AG08396 (cell line): ENCODE measurements at places on chromosomes 11 and 22.

- DNase-seq, result peak; percentile 59
Measured at GRCh38 chr11:86291466-86292262, 10.4 kb upstream of the HIKESHI start.

DNA sequence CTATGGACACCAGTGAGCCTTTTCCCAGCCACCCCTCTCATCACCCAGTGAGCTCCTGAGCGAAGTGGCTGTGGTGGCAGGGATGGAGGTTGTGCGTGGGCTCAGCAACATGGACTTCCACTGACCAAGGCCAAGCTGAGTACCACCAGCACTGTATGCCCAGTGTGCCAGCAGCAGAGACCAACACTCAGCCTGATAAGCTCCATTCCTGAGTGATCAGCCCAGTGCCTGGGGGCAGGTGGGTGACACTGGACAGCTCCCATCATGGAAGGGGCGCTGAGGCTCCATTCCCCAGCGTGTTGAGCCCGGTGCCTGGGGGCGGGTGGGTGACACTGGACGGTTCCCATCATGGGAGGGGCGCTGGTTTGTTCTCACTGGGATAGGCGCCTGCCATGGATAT lies 17.6 kb upstream of the CD81 start:
- DNase-seq, result no peak

DNA sequence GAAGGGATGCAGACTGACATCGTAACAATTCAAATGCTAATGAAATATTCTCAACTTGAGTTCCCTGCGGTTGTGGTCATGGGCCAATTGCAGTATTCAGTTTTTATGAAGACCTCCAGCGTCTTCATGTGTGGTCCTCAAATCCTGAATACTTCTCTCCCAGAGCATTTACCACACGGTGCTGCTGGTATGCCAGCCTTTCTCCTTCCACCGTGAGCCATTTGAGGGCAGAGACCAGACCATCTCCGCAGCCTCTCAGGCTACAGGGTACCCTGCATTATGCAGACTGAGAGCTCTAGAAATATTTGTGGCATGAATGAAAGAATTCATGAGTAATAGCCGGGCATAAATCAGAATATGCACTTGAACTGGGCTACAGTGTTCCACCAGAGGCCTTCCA lies 289.7 kb downstream of the ST3GAL4 start:
- no peak for DNase-seq

DNA sequence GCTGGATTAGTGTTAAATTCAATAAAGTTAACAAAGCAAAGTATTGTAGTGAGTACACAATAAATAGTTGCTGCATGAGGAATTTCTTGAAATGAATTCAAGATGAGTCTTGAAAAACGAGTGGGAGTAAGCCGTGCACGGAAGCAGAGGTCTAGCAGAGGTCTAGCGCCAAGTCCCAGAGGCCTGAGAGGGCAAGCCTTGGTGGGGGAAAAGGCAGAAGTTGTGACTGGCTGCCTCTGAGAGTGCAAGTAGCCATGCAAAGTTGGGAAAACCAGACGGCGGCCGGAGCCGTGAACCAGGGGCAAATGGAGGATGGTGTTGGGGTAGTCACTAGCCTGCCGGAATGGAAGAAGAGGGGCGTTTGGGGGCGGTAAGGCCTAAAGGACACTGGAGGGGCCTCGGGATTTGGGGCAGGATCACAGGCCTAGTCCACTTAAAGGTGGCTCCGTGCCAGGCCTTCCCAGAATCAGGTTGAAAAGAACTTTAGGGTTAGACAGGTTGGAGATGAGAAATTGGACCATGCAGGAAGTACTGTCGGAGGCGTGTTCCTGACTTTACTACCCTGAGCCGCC lies 379 bp upstream of the SLC3A2 start:
- peak; percentile 80 for DNase-seq

GRCh38 chr22:37213218-37213855 lies 1.1 kb upstream of the SSTR3 start:
- no peak for DNase-seq

- no peak for DNase-seq
Measured at GRCh38 chr22:24392218-24392931, 35.0 kb upstream of the ADORA2A start.

DNA sequence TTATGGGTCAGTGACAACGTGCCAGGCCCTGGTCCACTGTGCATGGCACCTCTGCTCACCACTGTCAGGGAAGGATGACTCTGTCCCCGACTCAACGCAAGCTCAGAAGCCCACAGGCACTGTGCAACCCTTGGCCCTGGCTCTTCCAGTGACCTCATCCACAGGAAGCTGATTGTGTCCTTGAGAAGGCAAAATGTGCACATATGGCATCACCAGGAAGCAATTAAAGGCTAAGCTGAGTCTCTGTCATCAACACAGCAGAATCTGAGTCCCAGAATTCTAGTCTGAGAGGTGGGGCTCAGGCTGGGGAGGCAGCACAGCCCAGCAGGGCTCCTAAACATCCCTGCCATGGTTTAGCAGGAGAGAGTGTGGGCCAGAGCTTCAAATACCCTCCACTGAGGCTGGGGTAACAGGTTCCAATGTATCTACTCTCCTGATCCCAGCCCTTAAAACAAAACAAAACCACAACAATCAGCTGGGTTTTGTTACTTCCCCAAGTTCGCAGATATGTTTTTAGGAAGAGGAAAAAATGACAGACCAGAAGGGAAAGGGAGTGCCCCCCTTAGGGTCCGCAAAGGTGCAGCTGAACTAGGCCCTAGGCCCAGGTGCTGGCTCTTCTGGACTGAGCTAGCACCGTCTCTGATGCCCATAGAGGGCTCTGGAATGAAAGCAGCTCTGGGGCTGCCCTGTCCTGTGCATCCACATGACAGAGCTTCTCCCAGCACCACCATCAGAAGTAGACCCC lies 33.5 kb upstream of the GNAZ start:
- DNase-seq, result peak; percentile 14

DNA sequence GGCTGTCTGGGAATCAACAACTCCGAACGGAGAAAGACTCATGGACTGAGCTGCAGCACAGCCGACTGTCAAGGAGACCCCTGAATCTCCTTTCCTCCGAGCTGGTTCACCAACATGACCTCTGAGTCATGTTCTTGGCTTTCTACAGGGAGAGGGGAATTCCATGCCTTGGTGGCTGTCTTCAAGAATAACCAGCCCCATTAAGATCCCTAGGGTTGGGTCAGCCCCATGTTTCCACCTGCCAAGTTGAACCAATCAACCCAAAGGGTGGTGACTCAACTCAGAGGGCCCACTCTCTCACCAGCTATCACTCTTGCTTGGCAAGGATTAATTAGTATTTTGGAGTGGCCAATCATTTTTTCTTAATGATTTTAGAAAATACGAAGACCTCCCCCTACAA lies 28.3 kb upstream of the IGSF22 start:
- DNase-seq, result no peak

DNA sequence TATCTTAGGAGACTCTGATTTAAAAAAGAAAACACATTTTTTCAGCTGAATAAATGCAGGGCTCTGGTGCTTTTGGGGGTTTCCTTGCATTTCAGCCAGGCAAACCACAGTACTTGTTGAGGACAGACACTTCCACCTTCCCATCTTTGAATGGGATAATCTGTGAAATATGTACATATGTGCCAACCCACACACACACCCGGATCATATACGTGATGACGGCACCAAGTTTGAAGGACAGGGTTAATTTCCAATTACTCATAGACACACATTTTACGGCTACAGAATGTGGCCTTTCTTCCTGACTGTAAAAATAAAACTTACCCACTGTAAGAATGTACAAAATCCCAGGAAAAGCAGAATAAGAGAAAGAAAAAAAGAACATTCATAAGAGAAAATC lies 104.4 kb downstream of the MPPED2 start:
- DNase-seq, result no peak

GRCh38 chr11:117052196-117053149 lies 45.8 kb downstream of the SIK3 start:
- no peak for DNase-seq

GRCh38 chr11:65386307-65387140 lies at the start of gene FRMD8:
FRMD8 (plus strand) TSS chr11:65386637; CDS start chr11:65387037, 400 bp downstream.
- peak; percentile 97 for DNase-seq

GRCh38 chr11:107397357-107397756 lies 60.3 kb downstream of the CWF19L2 start:
- no peak for DNase-seq

GRCh38 chr22:19809741-19810140 lies 44.9 kb downstream of the GNB1L start:
- DNase-seq, result no peak

- peak; percentile 86 for DNase-seq
Measured at GRCh38 chr11:46675288-46675851, 25.0 kb downstream of the ARHGAP1 start.

DNA sequence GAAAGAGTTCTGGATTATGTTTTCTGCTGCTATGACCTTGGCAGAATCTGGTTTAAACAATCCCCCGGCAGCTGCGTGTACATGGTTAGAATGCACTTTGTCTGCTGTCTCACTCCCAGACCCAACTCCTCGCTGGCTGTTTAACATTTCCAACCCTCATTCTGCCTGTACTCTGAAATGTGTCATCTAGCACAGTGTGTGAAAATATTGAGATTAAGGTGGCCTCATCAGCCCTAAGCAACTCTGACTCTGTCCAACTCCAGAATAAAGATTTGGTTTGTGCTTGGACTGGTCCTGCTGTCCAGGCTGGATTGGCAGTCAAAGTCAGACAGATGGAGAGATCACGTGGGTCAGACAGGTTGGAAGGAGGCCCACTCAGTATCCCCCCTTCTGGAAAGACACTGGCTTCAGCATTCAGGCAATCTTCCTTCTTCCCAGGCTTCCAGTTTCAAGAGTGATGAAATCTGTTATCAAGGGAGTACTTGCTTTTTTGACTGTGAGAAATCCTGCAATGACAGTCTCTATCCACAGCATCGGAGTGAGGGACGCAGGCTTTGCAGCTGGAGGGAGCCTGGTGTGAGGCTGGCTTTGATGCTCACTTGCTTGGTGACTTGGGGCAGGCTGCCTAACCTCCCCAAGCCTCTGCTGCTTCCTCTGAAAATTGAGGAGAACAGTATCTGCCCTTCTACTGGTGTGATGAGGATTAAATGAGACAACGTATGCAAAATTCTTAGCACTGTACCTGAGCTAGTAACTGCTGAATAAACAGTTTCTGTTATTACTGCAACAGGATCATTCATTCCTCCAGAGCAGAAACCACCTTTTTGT lies 29.8 kb downstream of the ABTB2 start:
- DNase-seq, result no peak

DNA sequence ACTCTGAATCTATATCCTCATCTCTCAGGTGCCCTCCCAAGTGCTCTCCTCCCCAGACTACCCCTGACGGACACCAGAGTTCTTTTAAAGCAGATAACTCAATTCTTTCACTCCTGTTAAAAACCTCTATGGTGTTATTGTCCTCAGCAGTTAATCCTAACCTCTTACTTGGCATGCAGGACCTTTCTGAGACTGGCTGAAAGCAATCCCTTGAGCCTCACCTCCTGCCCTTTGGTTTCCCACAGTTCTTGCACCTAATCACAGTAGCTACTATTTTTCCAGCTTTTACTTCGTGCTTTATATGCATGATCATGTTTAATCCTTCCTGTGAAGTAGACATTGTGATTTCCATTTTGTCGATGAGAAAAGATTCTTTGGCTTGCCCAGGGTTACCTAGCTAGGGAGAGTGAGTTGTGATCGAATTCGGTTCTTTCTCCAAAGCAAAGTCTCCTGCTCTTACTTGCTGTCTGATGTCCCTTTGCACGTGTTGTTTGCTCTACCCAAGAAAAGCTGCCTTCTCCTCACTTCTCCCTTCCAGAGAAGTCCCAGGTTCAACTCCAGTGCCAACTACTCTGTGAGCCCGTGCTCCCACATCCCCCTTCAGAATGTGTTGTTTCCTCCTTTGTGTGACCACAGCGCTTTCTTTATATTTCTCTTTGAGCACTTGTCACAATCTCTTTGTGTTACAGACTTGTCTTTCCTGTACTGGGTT lies 2.1 kb downstream of the UBE2L3 start:
- DNase-seq, result no peak

- DNase-seq, result peak; percentile 66
Measured at GRCh38 chr11:15819679-15820286, 536.6 kb downstream of the SOX6 start.

GRCh38 chr11:114134870-114135269 lies 75.4 kb downstream of the ZBTB16 start:
- no peak for DNase-seq

DNA sequence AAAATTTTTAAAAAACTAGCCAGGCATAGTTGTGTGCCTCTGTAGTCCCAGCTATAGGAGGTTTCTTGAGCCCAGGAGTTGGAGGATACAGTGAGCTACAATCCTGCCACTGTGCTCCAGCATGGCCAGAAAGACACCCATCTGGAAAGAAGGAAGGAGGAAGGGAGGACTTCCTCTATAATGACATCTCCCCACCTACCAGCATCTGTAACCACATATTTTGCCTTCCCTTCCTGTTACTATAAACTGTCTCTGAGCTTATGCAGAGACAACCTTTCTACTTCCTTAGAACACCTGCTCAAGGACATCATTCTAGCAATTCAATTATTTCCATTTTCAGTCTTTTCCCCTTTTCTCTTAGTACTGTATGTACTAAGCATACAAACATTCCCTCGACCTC lies 2.2 kb upstream of the NUP160 start:
- no peak for DNase-seq

DNA sequence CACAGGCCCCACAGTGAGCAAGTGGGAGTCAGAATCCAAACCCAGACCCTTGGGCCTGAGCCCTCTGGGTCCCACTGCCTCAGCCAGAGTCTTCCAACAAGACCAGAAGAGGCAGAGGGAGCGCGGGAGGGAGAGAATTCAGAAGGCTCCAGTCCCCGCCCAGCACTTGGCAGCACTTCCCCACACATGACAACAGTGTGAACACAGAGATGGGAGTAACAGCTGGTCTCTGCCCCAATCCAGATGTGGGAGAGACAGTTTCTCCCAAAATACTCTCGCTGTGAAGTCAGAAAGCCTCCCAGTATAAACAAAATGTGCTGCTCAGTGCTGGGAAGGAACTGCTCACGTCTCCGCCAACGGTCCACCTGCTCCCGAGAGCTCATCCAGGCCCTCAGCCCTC lies 219.9 kb downstream of the MN1 start:
- peak; percentile 57 for DNase-seq

DNA sequence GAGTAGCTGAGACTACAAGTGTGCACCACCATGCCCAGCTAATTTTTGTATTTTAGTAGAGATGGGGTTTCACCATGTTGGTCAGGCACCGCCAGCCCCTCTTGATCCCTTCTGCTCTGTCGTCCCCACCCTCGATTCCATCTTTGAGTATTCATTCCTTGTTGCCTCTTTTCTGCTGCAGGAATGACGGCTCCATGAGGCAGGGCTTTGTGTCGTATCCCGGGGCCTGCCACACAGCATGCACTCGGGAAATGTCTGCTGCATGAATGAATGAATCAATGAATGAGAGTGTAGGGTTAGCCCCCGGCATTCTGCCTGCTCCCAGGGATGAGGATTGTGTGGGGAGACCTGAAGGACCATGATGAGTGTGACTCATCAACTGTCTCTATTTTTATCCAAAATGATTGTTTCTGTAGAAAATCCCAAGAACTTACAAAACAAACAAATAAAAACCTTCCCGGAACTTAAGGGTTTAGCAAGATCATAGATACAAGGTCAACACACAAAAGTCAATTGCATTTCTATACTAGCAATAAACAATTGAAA lies 54.6 kb upstream of the SLC22A12 start:
- peak; percentile 53 for DNase-seq
